HL-60 (cell line): ENCODE measurements at places on chromosomes 6 and 20.

- DNase-seq = no peak
Measured at GRCh38 chr20:38806855-38807655, 1.6 kb downstream of the PPP1R16B start.

DNA sequence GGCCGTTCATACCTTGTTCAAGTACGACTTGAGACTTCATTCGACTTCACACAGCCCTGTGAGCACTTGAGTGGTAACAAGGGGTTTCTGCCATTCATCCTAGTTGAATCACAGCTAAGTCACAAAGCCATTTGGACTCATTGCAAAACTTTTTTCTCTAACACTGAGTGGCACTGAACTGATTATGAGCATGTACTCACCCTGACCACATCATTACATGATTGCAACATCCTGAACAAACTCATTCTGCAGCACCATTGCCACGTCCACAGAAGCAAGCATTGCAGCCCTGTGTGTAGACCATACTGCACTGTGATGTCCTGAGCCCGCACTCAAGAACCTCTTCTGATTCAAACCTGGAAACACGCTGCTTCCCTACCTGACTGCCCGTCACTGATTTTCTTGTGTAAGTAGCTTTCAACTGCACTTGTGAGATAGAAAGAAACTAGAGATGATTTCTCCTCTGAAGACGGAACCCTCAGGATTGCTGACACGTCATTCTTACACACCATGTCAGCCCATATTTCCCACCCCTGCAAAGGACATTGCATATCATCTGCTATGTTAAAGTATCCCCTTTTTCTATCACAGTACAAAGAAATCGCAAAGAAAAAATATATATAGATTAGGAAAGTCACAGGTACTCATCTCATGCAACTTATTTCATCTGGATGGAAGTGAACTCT lies 81.6 kb downstream of the C6orf118 start:
- no peak for DNase-seq

DNA sequence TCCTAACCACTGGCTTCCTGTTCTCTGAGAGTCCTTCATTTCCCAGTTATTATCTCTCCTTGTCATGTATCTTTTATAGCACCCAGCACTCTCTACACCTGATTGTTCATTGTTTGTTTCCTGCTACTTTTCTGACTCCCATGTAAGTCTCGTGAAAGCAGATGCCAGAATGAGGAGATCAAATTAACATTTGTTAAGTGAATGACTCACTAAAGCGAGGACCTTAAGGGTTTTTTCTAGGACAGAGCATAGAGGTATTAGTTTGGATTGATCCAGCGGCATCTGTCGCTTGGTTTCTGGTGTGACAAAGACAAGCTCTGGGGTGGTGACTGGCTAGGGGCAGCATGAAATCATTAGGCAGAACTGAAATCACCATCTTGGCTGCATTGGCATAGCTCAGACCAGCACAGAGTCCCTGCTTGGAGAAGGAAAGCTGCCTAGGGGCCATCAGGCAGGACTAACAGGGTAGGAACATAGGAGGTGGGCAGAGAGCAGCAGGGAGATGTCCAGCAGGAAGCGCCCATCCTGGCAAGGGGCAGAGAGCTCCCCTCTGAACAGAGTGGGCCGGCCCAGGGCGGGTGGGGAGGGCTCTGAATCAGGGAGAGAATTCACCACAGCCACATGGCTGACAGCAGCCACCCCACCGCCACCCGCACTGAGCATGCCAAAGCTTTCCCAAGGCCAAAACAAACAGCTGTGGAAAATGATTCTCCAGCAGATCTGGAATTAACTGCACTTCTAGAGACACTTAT lies 97.1 kb upstream of the CEP85L start:
- DNase-seq = no peak

DNA sequence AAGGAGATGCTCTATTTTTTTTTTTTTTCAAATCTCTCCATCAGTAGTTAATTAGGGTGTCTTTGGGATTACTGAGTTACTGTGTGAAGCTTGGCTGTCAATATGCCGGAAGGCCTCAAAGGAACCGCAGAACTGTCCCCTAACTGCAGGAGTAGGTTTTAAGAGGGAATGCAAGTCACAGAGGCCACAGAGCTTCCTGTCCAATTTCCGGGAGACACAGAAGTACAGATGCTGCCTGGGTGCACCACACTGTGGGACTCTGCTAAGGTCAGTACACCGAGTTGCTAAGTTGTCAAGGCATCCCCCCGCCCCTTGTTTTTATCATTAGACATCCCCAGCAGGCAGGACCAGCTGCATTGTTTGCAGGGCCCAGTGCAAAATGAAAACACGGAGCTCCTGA lies 120.2 kb upstream of the RAB32 start:
- no peak for DNase-seq

GRCh38 chr6:37570482-37571133 lies 70.9 kb upstream of the CCDC167 start:
- peak; percentile 21 for DNase-seq
